Pons (tissue), 1 donor: ENCODE measurements at places on chromosomes 12 and 14.

DNA sequence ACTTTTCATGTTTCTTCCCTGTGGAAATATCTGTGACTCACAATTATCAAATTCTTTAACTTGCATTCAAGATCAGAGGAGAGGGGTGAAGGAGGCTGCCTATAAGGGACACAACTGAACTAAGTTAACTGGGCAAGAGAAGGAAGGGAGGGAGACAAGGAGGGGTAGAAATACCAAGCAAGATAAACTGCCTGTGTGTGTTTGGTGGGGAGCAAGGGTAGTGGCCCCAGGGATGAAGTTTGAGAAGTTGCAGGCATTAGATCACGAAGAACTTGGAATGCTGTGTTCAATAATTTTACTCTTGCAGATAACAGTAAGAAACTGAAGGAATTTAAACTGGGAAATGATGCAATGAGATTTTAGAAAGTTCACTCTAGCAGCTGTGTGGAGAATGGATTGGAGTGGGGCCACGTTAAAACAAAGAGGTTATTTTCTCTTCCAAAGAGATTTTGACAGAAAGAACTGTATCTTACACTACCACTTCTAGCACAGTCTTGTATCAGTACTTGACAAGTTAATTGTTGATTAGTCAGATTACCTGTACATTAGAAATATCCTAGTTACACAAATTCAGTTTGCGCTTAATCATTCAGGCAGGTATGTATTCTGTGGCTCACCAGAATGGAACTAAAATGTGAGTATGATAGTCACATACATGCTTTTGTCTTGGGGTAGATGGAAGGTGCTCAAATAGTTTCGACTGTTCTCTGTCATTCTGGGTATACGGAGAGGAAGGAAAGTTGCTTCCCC is 7.4 kb downstream of the PKP2 start:
- DNase-seq = no peak

DNA sequence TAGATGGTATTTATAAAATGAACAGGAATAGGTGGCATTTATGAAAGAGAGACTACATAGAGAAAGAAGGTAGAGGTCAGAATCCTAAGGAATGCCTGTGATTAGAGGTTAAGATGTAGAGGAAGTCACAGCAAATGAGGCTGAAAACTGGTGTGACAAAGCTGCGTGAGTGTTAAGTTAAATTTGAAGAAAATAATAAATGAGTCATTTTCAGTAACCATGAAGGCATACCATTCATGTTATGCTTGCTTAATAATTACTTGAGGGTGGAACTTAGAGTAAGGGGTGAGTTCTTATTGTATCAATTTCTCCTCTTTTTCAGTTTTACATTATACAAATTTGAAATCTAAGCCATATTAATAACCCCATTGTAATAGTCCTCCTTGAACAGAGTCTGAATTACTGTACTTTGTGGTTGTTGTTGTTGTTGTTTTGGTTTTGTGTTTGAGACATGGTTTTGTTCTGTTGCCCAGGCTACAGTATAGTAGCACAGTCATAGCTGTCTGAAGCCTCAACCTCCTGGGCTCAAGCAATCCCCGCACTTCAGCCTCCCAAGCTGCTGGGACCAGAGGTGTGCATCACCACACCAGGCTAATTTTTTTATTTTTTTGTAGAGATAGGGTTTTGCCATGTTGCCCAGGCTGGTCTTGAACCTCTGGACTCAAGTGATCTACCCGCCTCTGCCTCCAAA is 761.5 kb downstream of the GALC start:
- no peak for DNase-seq

DNA sequence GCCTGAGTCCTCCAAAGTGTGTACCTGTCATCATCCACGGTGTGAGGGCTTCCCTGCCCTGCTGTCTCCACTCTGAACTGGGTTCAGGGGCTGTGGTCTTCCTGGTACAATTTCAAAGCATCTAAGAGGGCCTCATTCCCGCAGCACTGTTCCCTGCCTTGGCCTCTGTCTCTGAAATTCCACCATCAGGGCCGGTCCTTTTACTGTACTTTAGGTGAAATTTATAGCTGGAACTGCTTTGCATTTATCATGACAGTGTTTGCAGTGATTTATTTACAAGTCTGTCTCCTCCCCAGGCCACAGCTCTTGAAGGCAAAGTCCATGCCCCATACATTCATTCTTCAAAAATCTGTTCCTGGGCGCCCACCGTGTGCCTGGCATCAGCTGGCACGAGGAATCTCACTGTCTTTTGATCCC is 36.9 kb upstream of the NCOR2 start:
- DNase-seq = no peak

DNA sequence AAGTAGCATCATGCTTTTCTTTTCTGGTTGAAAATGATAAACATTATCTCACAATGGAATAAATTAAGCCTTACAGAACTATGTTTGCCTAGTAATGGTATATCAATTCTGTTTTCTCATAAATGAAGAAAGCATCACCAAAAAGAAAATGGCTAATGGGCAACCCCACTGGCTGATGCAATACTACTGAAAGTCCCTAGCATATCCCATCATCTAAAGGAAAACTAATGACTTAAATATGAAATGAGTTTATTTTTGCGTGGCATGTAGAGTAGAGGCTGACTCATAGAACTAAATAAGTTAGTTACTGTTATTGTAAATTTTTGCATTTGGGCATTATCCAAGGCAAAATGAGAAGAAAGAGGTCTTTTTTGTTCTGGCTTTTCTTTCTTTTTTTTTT is 1156.3 kb upstream of the SEL1L start:
- DNase-seq = no peak

- no peak for DNase-seq
Observed at GRCh38 chr12:104399740-104400612, 56.8 kb upstream of the CHST11 start.

DNA sequence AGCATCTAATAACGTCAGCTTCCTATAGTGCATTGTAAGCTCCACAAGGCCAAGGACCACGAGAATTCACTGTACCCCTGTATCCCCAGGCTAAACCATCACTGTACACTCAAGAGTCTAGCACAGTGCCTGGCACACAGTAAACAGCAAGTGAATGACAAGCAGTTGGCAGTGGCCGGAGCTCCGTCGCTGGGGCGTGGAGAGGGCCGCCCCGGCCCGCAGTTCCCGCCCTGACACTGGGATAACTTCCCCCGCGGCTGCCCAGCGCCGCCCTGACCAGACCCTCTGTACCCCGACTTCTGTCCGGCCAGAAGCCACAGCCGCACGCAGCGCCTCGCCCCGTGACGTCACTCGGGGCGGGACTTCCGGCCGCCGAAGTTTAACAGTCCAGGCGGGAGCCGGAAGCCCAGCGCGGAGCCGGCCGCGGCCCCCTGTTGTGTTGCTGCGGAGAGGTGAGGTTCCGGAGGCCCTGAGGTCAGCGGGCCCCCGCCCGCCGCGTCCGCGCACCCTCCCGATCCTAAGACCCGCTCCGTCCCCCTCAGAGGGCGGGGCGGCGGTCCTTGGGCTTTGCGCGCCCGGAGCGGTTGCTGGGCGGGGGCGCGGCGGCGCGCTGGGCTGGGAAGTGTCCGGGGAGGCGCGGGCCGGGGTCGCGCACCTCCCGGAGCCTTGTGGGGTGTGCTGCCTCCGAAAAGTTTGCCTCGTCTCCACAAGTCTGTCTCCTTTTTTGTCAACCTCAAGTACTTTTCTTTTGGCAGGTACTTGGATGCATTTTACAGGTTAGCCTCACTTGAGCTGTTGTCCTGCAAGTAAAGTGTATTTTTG is at the start of gene NEDD1:
Gene NEDD1, plus strand, starts transcription at position 409 of the 822 bp plus-strand sequence. CDS start 2,503 bp downstream, outside the sequence.
- DNase-seq = peak; percentile 72

DNA sequence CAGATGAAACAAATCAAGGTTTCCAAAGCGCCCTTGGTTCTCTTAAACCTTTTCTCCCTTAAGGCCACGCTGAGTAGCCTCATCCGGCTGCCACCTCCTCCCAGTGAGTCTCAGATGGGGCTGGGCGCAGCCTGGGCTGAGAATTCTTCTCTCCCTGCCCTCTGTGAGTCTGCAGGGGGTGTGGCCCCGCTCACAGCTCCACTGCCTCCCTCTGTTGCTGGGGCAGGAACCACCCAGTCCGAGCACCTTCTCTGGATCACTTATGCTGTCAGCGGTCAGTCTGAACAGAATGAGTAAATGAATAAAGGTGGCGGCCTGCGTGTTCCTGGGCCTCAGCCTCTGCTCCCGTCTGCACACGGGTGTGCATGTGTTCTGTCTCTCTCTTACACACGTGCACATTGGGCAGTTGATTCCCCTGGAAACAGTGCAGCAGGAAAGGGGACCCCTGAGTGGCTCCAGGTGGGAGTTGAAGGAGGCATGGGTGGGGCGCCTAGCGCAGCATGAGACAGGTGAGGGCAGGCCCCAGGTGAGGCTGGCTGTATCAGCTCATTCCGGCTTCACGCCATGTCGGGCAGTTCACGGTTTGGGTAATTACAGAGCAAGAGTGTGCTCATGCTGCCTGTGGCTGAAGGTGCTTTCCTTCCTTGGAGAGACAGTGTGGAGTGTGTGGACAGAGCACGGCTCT is 4.3 kb downstream of the PAPLN start:
- DNase-seq = no peak

DNA sequence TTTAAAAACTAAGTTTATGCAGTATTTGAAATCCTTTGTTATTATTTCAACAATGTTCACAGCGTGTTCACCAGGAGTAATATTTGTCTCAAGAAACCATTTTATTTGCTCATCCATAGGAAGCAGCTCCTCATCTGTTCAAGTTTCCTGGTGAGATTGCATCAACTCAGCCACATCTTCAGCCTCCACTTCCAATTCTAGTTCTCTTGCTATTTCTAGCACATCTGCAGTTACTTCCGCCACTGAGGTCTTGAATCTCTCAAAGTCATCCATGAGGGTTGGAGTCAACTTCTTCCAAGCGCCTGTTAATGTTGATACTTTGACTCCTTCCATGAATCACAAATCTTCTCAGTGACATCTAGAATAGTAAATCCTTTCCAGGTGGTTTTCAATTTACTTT is 18.0 kb downstream of the CLEC9A start:
- DNase-seq = peak; percentile 69

DNA sequence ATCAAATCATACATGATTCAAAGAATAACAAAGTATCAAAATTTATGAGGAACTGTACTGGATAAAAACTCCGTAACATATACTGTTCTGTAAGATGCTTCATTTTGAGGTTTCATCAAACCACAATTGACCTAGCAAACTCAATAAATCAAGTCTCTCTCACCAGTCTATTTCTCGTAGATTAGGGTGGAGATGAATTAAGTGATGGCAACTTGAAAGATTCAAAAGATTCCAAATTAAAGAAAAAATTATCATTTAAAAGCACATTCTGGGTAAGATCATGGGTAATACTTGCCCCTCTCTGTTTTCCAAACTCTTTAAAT is 74.4 kb downstream of the PAPLN start:
- DNase-seq = no peak

DNA sequence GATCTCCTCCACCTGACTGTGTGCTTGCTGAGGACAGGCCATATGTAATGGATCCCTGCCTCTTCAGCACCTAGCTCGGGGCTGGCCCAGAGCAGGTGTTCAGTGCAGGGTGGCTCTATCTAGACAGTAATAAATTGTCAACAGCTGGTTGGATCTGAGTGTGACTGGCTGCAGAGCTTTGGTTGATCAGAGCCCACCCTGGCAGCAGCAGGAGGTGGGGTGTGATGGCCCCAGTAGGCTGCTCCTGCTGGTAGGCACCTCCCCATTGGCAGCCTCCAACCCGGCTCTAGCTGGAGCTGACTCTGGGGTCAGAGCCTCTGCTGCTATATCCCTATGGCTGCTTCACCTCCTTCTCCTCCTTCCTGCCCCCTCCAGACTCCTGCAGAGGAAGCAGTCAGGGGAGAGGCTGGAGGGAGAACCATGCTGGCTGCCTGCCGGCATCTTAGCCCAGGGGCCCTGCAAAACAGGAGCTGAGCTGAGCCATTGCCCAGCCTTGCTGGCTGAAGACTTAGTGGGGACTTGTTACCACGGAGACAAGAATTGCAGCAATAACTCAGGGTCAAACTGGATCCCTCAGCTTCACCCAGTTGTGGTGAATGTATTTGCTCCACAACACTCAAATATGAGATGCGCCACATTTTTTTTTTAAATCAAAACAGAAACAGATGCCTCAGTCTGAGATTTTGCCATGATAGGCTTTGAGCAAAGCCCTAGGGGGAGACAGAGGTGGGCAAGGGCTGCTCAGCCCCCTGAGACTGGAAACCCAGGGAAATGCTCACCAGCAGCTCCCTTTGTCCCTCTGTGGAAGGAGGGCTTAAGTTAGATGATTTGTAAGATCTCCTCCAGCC is 22.2 kb downstream of the TMEM63C start:
- no peak for DNase-seq

GRCh38 chr14:20438664-20439063 is 2.7 kb upstream of the KLHL33 start:
- DNase-seq = no peak

DNA sequence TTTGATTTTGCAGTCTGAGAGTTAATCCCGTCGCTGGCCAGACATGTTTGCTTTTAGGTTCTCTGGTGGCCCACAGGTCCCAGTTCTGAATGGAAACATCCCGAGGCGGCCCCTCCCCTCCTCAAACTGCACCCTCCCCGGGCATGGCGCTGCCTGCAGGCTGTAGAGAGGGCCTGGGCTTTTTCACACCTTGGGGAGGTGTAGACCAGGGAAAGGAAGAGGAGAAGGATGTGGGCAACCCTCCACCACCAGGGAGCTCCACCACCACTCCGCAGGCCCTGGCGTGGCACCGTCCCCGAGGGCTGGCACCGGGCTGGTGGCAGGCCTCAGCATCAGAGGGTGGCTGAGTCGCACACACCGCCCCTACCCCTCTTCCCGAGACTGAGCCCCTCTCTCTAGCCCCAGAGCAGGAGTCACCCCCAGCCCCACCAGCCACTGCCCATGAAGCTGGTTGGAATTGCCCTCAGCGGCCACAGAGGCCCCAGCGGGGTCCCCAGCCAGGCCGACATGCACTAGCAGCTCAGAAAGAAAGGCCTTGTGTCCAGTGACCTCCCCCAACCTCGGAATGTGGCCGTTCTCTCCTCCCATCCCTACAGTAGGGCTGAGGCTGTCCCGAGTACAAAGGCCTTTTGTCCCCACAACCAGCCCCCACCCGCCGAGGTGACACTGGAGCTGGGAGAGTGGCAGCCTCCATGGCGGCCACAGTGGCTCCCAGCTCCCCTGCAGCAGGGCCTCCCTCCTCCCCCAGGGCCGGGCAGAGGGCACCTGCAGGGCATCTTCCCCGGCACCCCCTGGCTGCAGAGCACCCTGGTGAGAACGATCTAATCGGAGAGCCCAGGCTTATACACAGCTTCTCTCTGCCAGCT is 23.5 kb upstream of the INF2 start:
- DNase-seq = peak; percentile 97

GRCh38 chr14:61258985-61259384 is 22.2 kb downstream of the TMEM30B start:
- DNase-seq = no peak

GRCh38 chr12:122107261-122107660 is 28.7 kb downstream of the MLXIP start:
- no peak for DNase-seq

GRCh38 chr14:52078095-52078531 is 9.3 kb upstream of the NID2 start:
- no peak for DNase-seq

- no peak for DNase-seq
Observed at GRCh38 chr14:104157016-104157928, 18.9 kb downstream of the KIF26A start.
